Stomach (tissue), 19 donors: ENCODE measurements at places on chromosomes 6 and 20. TPM values are rescaled to one million over a fixed set of nuclear protein-coding genes. Genes with fewer than 3 reads are reported as not detected.

GRCh38 chr20:34896086-34896621 lies 19.7 kb downstream of the ACSS2 start:
- no peak for DNase-seq

DNA sequence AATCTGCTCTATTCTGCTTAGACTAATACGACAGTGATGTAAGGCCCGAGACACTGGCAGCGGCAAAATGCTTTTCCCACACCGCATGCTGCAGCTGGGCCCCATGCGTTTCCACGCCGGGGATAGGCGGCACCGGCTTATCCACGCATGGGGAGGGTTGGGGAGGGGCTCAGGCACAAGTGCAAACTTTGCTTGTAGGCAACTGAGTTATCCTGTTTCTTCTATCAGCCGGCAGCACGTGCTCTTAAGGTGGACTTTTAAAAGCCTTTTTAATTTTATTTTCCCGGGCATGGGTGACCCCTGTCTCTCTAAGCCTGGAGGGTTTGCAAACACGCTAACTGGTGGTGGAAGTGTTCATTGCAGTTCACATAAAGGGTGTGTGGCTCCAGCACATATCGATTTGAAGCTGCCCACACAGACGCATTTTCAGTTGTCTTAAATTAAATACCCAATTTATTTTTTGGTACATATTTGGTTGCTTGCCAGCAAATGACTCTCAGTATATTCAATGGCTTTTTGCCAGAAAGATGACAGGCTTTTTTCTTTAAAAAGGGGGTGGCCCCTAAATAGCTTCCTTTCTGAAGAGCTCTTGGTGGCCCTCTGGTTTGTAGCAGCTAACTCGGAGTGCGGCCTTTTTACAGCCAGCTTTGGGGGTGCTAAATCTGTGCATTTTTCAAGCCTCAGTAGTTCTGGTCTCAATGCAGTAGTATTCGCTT lies 561.8 kb upstream of the AGPAT4 start:
- peak; percentile 55 for DNase-seq

- DNase-seq = peak; percentile 89
These were observed 868 bp downstream of the SAMD10 start for GRCh38 chr20:63978319-63979228.

DNA sequence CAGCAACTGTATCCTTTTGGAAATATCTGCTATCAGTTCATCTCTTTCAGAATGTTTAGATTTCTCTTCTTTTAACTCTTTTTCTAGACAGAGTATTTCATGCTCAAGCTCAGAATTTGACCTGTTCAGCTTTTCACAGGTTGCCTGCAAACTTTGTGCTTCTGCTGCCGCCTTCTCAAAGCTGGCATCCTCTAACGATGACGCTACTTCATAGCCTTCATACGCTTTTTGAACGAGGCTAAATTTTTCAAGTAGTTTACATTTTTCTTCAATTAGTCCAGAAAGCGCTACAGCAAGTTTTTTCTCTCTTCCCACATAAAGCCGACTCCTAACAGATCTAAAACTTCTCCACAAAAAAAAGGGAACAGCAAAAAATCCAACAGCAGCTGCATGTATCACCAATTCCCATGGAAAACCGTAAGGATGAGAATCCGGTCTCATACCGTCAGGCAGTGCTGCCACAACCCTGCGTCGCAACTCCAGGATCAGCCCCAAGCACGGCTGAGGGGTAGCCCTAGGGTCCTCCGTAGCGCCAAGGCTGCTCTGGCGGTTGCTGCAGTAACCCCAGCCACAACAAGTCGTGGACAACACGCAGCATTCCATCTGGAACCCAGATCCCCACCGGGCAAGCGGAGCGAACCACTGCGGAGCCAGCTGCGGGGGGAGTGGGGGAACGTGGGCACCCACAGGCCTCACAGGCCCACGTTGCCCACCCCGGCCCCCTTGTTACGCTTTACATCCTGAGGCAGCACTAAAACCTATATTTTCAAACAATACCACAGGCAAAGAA lies 30.6 kb downstream of the DACT2 start:
- DNase-seq = no peak

DNA sequence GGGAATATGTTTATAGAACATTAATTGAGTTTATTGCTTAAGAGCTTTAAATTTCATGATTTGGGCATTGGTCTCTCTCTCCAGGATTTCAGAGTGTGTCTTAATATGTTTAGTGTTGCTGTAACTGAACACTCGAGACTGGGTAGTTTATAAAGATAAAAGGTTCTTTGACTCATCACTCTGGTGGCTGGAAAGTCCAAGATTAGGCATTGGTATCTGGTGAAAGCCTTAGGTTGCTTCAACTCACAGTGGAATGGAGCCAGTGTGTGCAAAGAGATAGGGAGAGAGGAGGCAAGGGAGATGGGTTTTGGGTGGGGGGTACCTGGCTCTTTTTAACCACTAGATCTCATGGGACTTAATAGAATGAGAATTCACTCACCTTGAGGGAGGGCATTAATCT lies 35.6 kb upstream of the DTNBP1 start:
- no peak for DNase-seq

DNA sequence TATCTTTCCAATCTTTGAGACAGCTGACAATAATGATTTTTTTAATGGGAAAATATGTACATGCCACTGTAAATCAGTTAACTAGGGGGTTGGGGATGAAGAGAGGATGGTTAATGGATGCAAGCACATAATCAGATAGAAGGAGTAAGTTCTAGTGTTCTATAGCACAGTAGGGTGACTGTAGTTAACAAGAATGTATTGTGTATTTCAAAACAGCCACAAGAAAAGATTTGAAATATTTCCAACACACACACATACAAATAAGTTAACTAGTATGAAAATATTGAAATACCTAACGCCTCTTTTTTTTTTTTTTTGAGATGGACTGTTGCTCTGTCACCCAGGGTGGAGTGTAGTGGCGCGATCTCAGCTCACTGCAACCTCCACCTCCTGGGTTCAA lies 153.4 kb upstream of the SALL4 start:
- no peak for DNase-seq

- no peak for DNase-seq
These were observed 133.7 kb upstream of the MLIP start for GRCh38 chr6:53977551-53977950.

DNA sequence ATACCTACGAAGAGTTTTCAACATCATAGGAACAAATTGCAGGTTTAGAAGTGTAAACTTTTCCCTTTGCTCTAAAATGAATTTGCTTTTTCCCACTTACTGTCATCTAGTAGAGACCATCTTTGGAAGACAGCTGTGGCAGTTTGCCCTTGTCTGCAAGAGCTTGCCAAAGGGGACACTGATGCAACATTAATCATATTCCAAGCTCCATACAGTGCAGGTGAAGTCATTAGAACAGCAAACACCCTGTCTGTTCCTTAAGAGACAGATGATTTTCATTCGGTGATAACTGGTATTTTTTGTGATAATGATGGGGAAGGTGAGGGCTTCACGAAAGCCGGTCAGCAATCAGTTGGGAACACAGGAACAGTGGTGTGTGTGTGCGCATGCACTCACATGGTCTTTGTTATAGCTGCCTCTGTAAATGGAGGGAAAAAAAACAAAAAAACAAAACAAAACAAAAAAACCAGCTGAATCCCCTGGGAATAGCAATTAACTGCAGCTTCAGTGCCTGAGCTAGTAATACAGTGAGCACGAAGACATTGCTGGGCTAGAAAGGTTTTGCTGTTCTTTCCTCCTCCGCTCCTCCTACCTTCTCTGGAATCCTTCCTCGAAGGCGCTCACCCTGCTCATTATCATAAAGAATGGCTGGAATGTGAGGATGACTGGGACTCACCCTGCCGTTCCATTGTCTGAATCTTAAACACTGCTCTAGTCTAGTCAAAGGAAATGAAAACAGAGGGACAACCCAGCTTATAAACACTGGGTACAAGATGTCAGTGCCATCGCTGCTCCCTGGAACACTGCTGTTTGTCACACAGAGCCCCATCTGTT lies 35.2 kb upstream of the KIF13A start:
- DNase-seq = peak; percentile 21

DNA sequence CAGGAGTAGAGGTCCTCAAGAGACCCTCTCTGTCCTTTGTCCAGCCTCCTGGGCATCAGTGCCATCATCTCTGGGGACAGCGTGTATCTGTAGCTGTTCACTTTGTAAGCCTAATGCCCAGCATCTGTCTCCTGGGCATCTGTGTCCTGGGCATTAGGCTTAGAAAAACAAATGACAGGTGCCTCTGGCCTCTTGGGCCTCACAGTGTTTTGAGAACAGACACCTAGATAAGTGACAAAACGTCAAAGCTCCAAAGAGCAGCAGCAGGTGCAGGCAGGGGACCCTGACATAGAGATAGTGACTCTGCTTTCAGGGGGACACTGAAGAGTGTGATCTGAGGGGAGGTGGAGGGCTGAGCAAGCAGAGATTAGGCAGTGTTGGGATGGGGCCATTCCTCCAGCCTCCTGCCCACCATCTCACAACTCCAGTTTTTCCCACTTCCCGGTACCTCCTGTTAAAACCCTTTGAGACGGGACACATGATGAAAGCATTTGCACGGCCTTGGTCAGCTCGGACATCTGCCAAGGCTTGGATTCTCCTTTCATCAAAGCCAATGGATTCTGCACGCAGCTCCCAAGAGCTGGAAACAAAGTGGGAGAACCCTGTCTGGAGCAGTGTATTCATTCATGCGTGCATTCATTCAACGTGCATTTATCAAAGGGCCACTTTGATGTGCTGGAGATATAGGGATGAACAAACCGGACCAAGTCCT lies 55.5 kb upstream of the CD93 start:
- DNase-seq = no peak

DNA sequence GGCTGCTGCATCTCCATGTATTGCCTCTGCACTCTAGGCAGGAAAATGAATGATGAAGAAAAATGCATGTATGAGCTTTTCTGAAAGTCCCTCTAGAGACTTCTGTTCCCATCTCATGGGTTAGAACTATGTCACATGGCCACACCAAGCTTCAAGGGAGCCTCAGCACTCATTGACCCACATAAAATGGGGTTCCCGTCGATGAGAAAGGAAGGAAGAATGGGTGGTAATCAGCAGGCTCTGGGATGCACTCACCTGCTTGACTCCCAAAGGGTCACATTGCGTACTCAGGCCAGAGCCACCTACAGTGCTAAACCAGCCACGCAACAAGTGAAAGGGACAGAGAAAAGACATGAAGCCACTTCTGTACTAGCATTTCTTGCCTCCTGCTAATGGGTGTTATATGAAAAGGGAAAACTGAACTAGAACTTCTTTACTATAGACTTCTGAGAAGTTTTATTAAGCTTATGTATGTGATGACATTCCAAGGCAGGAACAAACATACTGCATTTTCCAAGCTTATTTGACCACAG lies 95.8 kb upstream of the GCM1 start:
- DNase-seq = no peak

The LPA gene
- not detected for total RNA-seq

The PRSS35 gene
- 6.4 TPM for total RNA-seq

- DNase-seq = no peak
These were observed 30.9 kb downstream of the BFSP1 start for GRCh38 chr20:17500271-17500670.

DNA sequence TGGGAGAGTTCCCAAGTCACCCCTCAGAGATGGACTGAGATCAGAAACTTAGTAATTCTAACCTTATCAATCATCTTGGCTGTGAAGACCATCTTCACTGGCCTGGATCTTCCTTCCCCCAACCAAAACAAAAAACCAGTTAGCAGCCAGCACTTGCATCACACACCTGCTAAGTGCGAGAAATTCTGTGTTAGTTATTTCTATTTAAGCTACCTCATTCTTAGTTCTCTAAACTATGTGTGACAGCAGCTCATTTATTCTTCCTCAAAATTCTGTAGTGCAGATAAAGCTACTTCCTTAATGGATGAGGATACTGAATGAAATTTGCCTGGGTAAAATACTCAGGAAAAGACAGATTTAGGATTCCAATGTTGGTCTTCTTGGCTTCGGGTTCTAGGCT lies 18.2 kb upstream of the TAGAP start:
- DNase-seq = no peak

DNA sequence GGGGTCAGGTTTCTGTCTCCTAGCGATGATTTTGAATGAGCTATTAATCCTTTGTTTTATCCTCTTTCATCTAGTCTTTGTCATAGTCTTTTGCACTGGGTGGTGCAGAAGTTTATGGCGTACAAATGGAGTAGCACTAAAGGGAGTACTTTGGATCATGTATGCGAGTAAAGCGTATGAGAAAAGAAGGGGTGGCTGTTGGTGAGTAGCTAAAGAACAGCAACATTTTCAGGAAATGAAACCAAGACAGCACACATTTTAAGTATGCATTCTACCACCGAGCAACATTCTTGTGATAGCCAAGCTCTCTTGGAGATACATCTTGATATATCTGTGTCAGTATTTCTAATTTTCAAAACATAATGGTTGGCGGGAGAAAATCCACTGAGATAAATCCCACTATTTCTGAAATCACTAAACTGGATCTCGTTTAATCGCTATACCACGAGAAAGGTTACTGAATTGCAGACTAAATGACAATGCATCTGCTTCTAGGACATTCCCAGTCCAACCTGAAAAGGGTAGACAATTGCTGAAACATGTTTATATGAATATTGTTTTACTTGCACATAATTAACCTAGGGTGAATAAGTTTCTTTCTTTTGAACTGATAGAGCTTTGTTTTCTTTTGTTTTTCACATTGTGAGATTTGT lies 196.1 kb downstream of the TRIM27 start:
- DNase-seq = no peak

The CST7 gene
- 1.8 TPM for total RNA-seq

DNA sequence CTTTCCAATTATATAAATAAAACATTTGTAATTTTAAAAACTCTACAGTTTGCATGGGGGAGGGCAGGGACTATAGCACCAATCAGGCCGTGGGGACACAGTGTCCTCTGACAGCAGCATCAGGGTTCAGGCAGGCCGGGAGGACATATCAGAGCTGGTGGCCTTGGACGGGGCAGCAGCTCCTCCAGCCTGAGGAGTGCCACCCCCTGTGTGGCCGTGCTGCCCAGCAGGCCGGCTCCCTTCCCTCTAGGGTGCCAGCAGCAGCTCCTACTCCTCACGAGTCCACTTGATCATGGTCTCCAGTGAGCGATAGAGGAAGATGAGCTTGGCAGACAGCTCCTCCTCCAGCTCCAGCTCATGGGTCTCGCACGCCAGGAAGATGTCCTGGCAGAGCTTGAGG lies 144.0 kb upstream of the PHACTR3 start:
- DNase-seq = no peak

The SLC12A5 gene
- 1.3 TPM for total RNA-seq

GRCh38 chr6:31659649-31660380 lies 763 bp downstream of the C6orf47 start:
- DNase-seq = peak; percentile 54

DNA sequence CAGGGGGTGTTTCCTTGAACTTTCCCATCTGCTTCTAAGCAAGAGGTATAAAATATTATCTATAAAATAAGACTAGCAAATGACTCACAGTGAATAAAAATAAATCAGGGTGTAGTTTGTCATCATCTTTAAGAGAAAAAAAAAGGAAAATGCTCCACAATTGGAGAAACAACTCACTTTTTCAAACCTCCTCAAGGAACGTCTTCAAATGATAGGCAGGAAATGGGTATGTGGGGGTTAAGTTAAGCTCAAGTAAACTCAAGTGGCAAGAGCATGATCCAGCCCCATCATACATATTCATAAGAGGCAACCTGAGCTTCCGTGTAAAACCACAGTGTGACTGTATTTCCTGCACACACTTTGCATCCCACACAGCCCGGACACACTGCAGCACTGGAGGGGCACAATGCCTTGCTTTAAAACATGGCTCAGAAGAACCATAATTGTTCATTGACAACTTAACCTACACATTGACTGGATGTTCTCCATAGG lies 58.5 kb upstream of the CEP85L start:
- peak; percentile 39 for DNase-seq
